ENCODE measurements at places on chromosomes 13 and 19.

GRCh38 chr13:73536865-73537264 lies 478.1 kb downstream of the KLF5 start:
- DNase-seq: no peak

GRCh38 chr13:46615888-46616531 lies 63.0 kb downstream of the LRCH1 start:
- DNase-seq: no peak

DNA sequence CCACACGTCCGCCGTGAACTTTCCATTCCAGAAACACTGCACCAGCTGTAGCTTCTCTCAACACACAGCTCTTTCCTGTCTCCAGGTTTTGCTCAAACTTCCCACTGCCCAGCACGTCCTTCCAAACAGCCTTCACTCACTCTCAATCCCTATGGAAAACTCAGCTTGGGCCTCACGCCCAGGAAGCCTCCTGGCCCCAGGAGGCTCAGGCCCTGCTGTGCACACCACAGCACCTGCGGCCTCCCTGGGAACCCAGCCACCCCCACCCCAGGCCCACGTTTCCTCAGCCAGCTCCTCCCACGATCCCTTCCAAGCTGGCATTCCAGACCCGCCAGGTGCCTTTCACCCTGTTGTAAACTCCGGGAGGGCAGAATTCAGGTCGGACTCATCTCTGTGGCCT lies 35.2 kb downstream of the C13orf46 start:
- DNase-seq: no peak

- no peak for DNase-seq
These were observed 12.4 kb downstream of the DPP9 start for GRCh38 chr19:4711211-4711610.

DNA sequence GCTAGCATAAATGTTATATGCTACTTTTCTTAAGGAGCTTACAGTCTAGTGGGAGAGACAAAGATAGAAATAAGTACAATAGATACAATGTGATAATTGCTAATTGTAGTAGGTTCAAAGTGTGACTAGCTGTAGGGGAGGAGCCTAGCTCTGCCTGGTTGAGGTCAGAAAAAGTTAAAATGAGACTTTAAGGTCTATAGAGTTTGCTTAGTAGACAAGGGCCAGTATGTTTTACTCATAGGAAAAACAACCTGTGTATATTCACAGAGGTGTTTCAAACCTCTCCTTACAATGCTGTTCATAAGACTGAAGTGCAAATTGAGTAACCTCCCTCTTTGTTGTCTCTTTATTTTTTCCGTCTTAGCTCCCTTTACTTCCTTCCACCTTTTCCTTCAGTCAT lies 56.1 kb downstream of the PDS5B start:
- DNase-seq: no peak

GRCh38 chr13:48645845-48646244 lies 7.9 kb upstream of the CYSLTR2 start:
- DNase-seq: no peak

DNA sequence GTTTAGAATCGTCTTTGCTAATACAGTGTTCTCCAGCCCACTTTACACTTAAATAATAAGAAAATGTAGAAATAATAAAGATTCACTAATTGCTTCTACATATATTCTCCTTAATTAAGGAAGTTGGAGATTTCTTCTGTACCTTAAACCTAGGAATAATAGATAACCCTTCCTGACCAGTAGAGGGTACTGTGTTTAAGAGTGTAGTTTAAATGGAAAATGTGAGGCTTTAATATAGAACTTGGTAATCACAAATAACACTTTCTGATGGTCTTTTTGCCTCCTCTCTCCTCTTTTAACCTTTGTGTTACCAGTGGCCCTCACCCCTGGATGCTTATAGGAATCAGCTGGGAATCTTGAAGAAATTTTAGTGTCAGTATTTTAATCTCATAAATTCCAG lies 20.7 kb downstream of the POMP start:
- DNase-seq: no peak

GRCh38 chr19:55698256-55698655 lies 23.2 kb downstream of the EPN1 start:
- DNase-seq: no peak

GRCh38 chr13:37959284-37959683 lies 89.7 kb upstream of the TRPC4 start:
- no peak for DNase-seq

- no peak for DNase-seq
These were observed 226.3 kb downstream of the SLC7A1 start for GRCh38 chr13:29369060-29369743.

DNA sequence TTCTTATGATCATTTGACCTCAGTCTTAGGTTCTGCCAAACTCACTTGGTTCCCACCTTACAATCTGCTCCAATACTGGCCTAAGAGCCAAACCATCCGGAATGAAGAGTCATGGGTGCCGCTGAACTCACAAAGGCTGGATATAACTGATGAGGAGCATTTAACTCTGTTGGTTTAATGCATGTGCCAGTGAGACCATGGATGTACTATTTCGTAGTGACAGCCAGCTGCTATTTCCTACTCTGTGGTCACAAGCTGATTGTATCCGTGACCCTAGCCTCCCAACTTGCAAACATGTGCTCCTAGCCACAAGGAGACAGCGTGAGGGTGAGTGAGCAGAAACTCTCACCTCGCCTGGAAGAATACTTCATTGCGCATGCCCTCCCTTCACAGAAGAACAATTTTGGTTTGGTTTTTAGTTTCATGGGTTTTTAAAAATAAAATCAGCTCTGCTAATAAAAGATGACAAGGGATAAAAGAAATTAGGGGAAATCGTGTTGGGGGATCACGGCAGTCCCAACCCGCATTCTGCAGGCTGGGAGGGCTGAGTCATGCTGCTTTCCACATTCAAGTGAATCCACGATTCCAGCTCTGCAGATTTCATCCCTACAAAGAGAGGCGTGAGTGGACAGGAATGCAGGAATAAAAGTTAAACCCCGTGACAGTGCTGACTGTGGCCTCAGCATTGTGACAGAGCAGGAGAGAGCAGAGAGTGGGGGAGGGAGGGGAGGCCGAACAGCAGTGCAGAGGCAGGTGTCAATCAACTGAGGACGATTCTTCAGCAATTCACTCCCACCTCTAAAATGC lies 66.8 kb upstream of the RAP2A start:
- no peak for DNase-seq

GRCh38 chr13:104106705-104107393 lies 1040.6 kb upstream of the SLC10A2 start:
- no peak for DNase-seq

GRCh38 chr13:66200555-66200954 lies 1029.6 kb downstream of the PCDH9 start:
- DNase-seq: no peak

- peak; percentile 29 for DNase-seq
These were observed 14.7 kb downstream of the GARRE1 start for GRCh38 chr19:34269081-34269480.

GRCh38 chr19:2259336-2259735 lies 3.1 kb upstream of the JSRP1 start:
- DNase-seq: no peak

- DNase-seq: no peak
These were observed 16.4 kb downstream of the OR7A5 start for GRCh38 chr19:14818588-14818987.

DNA sequence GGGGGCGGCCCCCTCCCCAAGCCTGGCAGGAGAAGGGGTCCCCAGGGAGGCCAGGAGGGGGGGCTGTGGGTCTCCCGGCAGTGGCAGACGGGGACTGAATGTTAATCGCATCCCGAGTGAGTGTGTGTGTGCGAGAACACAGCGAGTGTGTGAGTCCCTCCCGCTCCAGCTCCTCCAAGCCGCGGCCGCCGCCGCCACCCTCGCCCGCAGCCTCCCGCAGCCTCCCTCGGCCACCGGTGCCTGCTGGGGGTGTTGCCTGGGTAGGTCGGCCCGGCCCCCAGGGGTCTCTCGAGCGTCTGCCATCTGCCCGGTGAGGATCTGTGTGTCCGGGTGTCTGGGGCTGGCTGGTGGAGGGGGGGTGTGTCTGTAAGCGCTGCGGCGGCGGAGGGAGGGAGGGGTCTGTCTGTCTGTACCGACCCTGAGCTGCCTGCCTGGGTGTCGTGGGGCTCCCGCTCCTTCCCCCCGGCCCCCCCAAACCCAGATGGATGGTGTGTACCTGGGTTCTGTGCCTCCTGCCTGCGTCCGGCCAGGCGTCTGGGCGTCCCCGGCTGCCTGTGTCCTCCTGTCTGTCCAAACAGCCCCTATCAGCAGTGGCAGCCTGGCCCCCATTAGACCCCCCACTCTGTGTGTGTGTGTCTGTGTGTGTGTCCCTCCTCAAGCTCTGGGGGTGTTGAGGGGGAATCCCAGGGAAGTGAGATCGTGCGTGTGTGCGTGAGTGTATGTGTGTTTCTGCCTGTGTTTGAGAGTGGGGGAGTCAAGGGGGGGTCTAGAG lies at the start of gene GRIN2D:
Gene GRIN2D, plus strand, starts transcription at position 110 of the 772 bp plus-strand sequence. CDS start 4,725 bp downstream, outside the sequence.
- no peak for DNase-seq

- no peak for DNase-seq
These were observed 326.0 kb downstream of the HS6ST3 start for GRCh38 chr13:96415831-96416385.

GRCh38 chr19:33865306-33865705 lies 68.6 kb downstream of the KCTD15 start:
- DNase-seq: no peak

DNA sequence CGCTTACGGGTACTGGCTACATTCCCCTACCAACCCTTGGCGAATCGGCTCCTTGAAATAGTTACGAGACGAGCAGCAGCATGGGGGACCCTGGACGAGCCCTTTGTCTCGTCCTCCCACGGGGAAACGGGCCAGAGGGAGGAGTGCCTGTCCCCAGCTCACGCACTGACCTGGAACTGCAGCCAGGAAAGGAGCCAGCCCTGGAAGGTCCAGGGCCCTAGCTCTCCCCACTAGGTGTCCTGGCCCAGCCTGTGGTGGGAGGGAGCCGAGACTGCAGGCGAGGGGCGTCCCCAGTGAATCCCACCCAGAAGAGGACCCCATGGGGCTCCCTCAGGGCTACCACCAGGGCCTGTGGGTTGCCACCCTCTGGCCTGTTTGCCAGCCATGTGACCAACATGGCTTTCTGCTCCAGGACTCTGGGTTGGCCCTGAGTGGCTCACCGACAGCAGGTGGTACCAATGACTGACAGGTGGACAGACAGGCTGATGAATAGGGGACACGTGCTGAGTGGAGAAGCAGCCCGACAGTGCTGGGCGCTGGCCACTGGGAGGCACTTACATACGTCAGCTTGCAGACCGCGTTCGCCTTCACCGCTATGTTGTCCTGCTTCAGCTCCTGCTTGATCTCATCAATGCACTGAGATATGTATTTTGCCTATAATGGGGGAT lies 13.2 kb downstream of the AP3D1 start:
- no peak for DNase-seq

- no peak for DNase-seq
These were observed 32.5 kb upstream of the IRS2 start for GRCh38 chr13:109818886-109819285.

- DNase-seq: no peak
These were observed 52.0 kb upstream of the C13orf46 start for GRCh38 chr13:114025714-114026431.

- DNase-seq: no peak
These were observed 34.3 kb downstream of the RASA3 start for GRCh38 chr13:114097893-114098688.

DNA sequence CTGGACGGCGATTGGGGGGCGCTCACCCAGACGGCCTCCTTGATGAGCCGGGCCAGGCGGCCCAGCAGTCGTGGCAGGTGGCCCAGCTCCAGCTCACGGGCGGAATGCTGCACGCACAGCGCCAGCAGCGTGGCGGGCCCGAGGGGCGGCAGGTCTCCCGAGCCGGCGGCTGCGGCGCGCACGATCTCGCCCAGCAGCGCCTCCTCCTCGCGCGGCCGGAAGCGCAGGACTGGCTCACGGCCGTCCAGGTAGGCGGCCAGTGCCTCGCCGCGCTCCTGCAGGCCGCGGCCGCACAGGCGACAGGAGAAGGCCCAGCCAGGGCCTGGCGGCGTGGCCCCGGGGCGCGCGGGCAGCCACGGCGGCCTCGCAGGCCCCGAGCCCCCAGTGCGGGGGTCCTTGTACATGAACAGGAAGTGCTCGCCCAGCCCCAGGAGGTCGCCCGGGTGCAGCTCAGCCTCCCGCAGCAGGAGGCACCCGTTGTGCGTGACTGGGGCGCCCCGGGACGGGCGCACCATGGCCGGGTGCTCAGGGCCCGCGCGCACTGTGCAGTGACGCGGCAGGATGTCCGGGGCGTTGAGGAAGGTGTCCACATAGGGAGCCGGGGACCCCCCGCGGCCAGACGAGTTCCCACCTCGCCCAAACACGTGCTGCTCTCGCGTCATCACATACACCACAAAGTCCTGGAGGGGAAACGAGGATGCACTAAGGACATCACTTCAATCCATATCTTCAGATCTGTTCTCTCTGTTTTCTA lies 9.6 kb upstream of the MAMSTR start:
- peak; percentile 21 for DNase-seq

- no peak for DNase-seq
These were observed 450.7 kb downstream of the TSHZ3 start for GRCh38 chr19:30898353-30899103.

Data from CD4-positive, alpha-beta T cell (primary cell).